Activated naive CD4-positive, alpha-beta T cell treated with anti-CD3 and anti-CD28 coated beads, Interleukin-2, amount 10 ng/mL, durations not matched to agents 7 days and 5 days (primary cell): ENCODE measurements at places on chromosomes 4 and X.

DNA sequence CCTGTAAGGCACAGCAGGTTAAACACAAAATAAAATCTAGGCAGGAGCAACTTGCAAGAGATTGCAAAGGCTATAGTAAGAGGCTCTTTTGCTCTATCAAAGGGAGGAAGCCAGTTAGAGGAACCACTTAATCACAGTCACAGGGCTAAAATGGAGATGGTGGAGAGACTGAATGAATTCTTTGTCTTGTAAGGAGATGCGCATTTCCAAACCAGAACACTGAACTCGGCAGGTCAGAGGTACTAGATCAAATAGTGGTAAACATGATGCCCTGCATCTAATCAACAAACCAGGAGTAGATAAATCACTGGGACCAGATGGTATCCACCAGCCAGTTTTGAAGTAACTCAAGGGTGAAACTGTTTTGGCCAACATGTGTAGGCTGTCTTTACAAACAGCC, 55.8 kb downstream of the GPC4 start:
- no peak for DNase-seq

DNA sequence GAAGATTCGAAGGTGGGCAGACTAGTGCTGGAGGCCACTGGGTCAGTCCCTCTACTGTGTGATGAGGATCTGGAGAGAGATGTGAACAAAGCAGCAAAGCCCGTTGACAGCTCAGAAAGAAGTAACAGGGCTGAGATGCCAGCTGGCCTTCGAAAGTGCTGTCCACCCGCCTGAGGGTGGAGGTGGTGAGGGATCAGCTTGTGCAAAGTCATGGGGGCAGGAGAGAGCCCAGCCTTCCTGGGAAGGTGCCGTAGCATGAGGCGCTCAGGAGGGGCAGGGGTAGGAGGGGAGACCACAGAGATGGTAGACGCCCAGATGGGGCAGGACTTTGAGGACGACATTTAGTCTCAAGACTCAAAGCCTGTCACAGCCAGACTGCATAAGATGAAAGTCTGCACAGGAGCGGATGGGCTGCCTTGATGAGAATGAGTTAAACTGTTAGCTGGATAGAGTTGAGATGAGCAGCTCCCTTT, 19.7 kb downstream of the TBC1D14 start:
- no peak for DNase-seq

- no peak for DNase-seq
These were observed at the start of the genes CSAG1 and MAGEA12 for GRCh38 chrX:152733261-152733975. Gene CSAG1 (minus strand): TSS chrX:152733721. CDS start chrX:152732460, 1,261 bp downstream. Gene MAGEA12 (plus strand): TSS chrX:152733757. CDS start chrX:152736162, 2,405 bp downstream.

DNA sequence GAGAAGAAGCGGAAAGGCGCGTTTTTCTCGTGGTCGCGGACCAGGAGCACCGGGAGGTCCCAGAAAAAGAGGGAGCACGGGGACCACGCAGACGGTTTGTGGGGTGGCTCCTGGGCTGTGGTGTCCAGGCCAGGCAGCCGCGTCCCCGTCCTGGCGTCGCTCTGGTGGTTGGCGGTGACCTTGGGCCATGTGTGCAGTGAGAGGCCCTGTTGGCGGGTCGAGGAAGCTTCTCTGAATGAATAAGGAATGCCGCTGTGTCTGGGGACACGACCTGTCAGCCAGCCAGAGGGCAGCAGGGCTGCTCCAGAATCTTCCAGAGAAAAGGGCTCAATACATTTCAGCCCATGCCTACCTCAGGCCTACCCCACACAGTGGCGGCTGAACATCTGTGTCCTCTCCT, 24.3 kb upstream of the HGFAC start:
- DNase-seq: no peak

GRCh38 chrX:153884590-153884989, 1.4 kb downstream of the L1CAM start:
- no peak for DNase-seq

DNA sequence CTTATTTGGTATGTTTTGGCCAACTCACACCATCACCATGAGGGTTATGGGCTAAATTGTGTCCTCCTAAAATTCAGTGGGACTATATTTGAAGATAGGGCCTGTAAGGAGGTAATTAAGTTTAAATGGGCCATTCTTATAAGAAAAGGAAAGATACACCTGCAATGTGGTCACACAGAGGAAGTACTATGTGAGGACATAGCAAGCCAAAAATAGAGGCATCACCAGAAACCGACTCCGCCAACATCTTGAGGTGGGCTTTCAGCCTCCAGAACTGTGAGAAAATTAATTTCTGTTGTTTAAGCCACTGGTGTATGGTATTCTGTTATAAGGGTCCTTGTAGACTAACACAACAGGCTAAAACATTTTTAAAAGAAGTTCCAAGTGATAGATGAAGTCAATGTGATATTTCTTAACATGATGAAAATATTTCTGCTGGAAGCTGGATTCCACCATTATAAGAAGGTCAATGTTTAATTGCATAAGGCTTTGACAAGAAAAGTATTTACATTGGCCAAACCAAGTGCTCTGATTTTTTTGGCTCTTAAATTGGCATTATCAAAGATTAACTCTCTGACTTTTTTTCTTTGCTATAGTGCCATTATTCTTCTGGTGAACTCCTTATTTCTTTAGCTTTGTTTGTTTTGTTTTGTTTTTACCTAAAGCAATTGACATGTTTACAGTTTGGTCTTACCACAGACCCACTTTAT, 540.9 kb downstream of the PPARGC1A start:
- no peak for DNase-seq

DNA sequence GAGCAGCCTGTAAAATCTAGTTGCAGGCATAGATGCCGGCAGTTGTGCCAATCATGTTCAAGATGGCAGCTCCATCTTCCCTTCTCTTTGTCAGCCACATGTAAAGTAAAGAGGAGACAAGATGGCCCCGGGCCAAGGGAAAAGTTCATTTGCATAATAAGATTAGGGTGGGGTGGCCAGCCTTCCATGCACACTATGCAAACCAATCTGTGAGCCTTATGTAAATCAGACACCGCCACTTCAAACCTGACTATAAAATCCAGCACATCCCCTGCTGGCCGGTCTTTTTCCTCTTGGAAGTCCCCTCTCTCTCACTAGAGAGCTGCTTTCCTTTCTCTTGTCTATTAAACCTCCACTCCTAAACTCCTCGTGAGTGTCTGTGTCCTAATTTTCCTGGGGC, 78.9 kb upstream of the CBR4 start:
- DNase-seq: no peak

DNA sequence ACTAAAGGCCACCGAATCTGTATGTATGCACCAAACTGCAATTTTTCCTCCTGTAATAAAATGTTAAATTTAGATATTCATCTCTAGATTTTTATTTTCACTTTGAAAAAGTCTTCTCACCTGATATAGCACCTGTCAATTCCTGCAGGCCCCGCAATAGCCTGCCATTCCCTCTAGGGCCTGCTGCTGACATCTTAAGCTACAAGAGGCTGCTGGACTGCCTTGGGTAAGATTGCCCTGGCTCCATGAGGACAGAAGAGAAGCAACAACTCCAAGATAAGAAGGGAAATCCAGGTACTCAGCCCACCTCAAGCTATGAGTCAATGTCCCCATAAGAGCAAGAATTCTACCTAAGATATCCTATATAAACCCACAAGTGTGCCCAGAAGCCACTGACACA, 230.2 kb upstream of the AGTR2 start:
- no peak for DNase-seq

GRCh38 chr4:139337612-139338011, 35.3 kb upstream of the NDUFC1 start:
- DNase-seq: no peak

- DNase-seq: no peak
These were observed 169.8 kb upstream of the GALNT7 start for GRCh38 chr4:172998527-172999469.

DNA sequence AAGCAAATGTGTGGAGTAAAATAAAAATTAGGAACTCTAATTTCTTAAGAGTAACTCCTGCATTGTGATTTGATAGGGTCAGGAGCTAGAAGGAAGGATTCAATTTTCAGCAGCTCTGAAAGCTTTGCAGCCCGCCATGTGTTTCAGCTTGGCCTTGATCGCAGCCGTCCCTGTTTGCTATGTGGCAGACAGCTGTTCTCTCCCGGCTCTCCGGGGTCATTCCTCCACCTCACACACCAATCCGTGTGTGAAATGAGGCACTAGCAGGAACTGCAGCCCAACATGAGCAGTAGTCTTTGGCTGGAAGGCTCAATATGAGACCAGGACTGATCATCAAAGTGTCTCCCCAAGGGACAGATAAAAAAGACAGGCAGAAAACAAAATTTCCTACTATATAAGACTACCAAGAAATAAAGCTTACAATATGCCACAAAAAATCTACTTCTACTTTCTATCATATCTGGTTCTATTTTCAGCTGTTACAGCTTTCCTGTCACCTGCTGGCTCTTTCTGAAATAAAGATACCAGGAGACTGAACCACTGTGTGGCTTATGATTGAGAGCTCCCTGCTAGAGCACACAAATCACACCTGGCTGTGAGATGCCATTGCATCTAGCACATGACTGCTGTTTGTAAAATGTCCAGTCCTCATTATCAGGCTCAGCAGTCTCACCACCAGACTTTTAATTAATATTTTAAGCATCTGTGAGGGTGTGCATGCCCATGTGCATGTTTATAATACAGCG, 44.1 kb upstream of the SEC24B start:
- no peak for DNase-seq

DNA sequence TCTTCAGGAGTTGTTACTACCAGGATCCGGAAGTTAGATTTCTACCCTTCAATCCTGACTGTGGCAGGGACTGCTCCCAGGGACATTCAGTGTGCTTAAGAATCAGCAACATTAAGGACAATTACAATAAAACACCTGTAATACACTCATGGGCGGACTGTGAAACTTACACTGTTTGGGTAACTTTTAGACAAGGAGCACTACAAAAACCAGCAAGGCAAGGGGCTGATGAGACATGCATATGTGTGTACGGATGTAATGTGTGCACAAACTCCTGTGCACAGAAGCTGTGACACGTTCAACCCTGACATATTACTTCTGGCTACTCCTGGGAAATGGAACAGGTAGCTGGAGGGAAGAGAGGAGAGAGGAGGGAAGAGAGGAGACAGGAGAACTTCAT, 75.8 kb downstream of the FAT1 start:
- no peak for DNase-seq

GRCh38 chr4:40283413-40283812, 51.7 kb upstream of the CHRNA9 start:
- no peak for DNase-seq

- DNase-seq: no peak
These were observed at the start of gene SLITRK4 for GRCh38 chrX:143635915-143636314. Gene SLITRK4 (minus strand): TSS chrX:143636101. CDS start chrX:143631108, 4,993 bp downstream.

DNA sequence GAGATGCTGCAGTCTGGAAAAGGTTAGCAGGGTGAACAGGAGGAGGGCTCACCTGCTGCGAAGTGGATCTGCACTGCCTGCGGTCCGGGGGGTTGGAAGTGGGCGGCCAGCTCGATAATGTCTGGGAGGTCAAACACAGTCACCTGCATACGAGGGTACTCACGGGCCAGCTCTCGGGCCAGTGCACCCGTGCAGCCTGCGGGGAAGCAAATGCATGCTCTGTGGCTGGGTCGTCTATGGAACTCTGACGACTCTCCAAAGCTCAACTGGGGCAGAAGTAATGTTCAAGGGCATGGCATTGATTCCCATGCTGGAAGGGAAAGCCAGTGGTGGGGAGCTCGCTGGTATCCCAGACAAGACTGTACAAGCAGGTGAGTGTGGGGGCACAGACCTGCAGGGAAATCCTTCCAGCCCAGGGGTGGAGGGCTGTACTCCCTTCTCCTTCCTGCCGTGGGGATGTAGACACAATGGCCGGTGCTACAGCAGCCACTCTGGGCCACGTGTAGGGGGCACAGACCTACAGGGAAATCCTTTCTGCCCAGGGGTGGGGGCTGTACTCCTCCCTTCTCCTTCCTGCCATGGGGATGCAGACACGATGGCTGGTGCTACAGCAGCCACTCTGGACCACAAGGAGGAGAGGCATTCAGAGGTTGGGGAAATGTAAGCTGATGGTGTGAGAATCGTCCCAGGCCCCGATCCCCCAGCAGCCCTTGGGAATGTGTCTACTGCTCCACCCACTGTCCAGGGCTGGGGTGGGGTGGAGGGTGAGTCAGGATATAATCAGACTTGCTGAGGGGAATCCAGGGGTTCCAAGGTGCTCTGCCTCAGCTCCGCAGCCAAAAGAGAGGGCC, 26.2 kb upstream of the SLC25A6 start:
- DNase-seq: no peak

- no peak for DNase-seq
These were observed 334 bp upstream of the POU4F2 start for GRCh38 chr4:146638333-146638785.

- peak; percentile 81 for DNase-seq
These were observed 2.7 kb downstream of the LEF1 start for GRCh38 chr4:108166038-108166437.

DNA sequence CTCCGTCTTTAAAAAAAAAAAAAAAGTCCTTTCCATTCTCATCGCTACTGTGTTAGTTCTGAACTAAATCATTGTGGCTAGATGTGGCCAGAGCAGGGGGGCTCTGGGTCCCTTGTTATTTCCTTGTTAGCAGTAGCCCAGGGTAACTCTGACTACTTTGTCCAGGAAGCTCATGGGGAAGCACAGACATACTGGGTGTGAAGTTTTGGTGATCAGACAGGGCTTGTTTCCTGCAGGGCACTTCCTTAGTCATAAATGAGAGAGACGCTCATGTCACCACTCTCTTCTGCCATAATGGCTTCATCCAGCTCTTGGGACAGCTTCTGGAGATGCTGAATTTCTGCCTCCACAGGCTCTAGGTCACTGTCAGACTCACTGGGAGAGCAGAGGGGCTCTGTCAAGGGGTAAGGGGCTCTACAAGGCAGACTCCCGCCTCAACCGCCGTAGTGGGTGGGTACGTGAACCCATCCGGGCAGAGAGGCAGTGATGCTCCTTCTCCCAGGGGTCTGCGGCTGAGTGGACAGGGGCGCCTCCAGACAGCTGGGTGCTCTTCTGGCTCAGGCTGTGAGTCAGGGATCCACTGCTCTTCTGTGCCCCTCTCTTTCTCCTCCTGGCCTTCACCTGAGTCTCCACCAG, 12.9 kb downstream of the STIM2 start:
- peak; percentile 57 for DNase-seq

GRCh38 chr4:29717287-29718057, 1002.7 kb upstream of the PCDH7 start:
- DNase-seq: no peak
